ENCODE measurements at places on chromosomes 2 and 18.

- DNase-seq, result no peak
These were observed 42.9 kb downstream of the ARHGEF33 start for GRCh38 chr2:38932586-38932985.

DNA sequence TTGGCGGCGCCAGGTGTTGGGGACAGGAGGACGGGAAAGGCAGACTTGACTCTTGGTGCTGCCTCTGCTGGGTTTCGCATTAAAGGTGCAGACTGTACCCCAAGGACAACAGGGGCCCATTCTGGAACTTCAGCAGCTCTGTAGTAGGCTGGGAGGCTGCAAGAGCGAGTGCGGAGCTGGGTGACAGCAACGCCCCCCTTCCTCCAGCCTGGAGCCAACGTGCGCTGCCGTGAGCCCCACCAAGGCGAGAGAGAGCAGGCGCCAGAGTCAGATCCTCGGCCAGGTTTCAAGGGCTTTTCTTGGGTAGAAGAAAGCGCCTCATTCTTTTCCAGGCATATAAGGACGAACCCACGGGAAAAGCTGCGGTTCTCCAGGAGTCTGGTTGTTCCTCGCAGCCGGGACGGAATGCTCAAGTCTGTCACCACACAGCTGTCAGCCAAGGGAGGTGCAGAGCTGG, 1.9 kb downstream of the DOK6 start:
- no peak for DNase-seq

GRCh38 chr2:44169155-44169898, 652 bp downstream of the PPM1B start:
- DNase-seq, result peak; percentile 62

- no peak for DNase-seq
These were observed 141.5 kb upstream of the HAAO start for GRCh38 chr2:42933824-42934254.

GRCh38 chr2:37555457-37555856, 116.0 kb downstream of the CDC42EP3 start:
- DNase-seq, result no peak

DNA sequence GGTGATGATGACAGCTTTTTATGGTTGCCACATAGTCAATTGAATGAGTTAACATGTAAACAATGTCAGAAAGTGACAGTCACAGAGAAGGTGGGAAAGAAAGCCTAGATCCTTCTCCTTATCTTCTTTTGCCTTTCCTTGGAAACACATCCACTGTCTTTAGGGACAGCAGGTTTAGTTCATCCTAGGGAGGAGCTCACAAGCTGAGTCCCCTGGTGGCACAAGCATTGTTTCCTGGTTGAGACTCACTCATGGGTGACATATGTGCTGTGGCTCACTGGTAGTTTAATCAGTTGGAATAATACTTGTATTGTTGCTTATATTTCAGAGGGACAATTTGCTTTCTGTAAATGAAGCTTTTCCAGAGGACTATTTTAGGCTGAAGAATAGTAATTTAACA, 598.5 kb downstream of the CNTNAP5 start:
- no peak for DNase-seq

DNA sequence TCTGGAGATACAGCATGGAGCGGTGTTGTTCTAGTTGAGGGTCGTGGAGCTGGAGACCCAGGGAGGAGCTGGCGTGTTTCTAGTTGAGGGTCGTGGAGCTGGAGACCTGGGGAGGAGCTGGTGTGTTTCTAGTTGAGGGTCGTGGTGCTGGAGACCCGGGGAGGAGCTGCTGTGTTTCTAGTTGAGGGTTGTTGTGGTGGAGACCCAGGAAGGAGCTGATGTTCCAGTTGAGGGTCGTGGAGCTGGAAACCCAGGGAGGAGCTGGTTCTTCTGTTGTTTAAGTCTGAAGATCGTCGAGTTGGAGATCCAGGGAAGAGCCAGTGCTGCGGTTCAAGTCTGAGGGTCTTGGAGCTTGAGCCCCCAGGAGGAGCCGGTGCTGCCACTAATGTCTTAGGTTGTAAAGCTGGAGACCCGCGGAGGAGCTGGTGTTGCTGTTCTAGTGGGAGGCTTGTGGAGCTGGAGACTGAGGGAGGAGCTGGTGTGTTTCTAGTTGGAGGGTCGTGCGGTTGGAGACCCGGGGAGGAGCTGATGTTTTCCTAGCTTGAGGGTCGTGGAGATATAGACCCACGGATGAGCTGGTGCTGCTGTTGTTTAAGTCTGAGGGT, 155.3 kb downstream of the RTP5 start:
- no peak for DNase-seq

DNA sequence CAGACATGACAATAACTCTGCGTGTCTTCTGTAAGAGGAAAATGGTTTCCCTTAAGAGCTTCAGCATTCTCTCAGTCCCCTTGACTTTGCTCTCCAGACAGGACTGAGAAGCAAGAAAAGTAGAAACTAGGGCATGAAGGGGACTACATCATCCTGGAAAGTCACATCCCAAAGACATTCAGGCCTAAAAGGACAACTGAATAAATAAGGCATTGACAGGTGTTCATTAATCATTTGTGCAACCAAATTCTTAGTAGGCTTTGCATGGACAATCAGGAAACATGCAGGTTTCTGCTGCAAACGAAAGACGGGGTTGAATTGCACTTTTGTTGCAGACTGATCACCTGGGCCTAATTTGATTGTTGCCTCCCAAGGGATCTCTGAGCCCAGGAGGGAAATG, 1.2 kb upstream of the SGPP2 start:
- DNase-seq, result no peak

All from choroid plexus epithelial cell (primary cell).